Bone marrow (tissue), 2 donors: ENCODE measurements at places on chromosomes 5 and 9.

DNA sequence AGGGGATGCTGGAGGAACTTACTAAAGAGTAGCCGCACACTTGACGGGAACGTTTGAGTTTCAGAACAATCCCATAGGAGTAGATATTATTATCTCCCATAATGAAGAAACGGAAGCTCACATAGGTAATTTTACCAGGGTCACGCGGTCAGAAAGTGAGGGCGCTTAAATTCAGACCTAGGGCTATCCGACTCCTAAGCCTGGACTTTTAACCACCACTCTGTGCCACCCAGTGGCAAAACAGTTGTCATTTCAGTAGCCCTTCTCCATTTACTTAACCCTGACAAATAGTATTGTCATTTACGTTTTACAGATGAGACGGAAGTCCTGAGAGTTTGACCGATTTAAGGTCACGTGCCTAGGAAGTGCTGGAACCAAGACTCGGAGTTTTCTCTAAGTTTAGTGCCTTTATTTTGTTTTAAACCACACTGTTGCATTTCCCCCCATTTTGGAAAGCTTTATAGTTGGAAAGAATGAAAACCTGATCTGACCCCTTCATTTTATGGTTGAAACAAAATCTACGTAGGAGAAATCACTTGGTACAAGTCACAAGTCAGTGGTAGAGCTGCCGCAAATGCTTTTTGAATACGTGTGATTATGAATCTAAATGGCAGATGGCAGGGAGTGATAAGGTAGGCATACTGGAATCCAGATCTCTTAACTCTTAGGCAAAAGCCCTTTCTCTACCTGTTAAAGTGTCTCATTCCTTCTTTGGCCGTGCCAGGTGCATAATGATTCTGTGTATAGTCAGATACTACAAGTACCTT lies 650 bp downstream of the MRRF start:
- no peak for DNase-seq

- DNase-seq: no peak
Observed at GRCh38 chr5:76305775-76306174, 97.3 kb upstream of the IQGAP2 start.

- DNase-seq: no peak
Observed at GRCh38 chr5:96576876-96577275, 85.3 kb upstream of the CAST start.

DNA sequence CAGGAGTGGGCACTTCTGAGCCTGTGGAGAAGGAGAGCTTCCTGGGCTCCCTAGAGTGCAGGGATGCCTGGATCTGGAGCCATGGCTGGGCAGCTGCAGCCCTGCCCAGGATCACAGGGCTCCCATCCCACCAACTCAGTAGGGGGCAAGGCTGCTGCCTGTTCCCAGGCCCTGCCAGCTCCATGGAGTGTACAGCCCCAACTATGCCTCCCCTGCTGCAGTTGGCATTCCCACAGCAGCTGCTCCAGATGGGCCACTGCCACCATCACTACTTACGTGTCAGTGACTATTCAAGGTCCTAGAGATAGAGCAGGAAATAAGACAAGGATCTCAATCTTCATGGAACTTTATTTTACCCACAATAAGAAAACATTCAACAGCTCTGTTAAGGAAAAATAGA lies 107.1 kb upstream of the TNPO1 start:
- no peak for DNase-seq

- no peak for DNase-seq
Observed at GRCh38 chr9:113940077-113940476, 64.0 kb downstream of the ZNF618 start.

DNA sequence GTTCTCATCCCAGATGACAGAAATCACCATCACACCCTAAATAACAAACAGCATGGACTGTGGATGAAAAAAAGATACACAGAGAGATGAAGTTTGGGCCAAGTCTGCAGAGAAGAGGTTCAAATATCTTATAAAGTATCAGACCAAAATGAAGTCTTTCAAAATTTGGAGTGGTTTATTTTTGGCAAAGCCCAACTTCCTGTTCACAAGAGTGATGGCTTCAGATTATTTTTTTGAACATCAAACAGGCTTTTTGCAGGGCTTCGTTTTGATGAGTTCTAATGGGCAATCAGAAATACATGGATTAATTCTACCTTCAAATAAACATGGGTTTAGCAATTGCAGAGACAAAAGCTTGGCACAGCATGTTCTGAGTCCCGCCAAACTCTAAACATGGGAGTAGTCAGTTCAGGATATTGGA lies 378.2 kb upstream of the RPS23 start:
- no peak for DNase-seq

- DNase-seq: no peak
Observed at GRCh38 chr9:15180124-15180523, 126.9 kb downstream of the TTC39B start.

- DNase-seq: no peak
Observed at GRCh38 chr9:123948286-123948685, 18.4 kb upstream of the DENND1A start.
